ENCODE measurements at places on chromosomes 5 and 9.

DNA sequence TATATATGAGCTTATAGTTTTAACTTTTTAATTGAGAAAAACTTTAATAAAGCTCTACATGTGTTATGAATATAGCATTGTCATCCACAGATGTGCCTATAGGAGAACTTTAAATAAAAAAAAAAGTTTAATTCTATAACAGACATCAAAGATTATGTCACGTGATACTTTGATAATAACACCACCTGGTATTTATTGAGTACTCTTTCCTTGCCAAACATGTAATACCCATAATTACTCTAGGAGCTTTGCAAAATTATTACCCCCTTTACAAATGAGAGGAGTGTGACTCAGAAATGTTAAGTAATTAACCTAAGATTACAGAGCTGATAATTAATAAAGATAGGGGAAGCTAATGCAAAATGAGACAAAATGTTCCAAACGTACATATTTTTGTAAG, 43.0 kb downstream of the ITGA2 start:
- no peak for DNase-seq

DNA sequence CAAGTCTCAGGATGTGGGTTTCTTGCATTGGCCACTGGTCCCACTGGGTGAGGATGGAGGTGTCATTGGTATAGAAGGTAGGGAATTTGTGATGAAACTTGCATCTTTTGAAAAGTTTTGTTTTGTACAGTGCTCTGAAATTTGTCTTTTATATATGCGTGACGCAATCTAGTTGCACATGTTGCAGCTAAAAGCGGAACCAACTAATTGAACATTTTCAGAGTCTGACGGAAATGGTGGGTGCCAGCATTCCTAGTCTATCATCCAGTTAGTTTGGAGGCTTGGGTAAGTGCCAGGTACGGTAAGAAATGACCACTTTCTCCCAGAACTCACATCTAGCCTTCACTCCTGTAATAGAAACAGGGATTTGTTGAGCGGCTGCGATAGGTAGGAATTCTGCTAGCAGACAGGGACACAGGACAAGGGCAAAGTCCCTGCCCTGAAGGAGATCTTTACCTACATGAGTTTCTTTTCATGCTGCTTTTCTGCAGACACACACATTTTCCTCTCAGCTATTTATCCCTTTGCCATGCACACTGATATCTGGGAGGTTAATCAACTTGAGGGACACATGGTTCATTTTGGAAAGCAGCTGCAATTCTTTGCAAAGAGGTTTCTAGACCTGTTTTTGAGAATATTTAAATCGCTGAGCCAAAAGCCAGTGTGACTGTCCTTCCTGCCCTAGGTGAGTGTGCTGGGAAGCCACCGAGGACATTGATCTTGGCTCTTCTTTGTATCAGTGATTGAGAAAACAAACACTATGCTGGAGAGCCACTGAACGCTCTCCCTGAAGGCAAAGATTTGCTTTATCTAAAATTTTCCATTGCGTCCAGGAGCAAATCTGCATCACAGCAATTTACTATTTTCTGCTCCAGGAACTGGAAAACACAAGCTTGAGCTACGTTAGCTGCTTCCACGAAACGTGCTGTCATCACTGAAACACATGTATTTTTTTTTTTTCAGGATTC, 89.7 kb downstream of the DAP start:
- DNase-seq, result peak; percentile 74

DNA sequence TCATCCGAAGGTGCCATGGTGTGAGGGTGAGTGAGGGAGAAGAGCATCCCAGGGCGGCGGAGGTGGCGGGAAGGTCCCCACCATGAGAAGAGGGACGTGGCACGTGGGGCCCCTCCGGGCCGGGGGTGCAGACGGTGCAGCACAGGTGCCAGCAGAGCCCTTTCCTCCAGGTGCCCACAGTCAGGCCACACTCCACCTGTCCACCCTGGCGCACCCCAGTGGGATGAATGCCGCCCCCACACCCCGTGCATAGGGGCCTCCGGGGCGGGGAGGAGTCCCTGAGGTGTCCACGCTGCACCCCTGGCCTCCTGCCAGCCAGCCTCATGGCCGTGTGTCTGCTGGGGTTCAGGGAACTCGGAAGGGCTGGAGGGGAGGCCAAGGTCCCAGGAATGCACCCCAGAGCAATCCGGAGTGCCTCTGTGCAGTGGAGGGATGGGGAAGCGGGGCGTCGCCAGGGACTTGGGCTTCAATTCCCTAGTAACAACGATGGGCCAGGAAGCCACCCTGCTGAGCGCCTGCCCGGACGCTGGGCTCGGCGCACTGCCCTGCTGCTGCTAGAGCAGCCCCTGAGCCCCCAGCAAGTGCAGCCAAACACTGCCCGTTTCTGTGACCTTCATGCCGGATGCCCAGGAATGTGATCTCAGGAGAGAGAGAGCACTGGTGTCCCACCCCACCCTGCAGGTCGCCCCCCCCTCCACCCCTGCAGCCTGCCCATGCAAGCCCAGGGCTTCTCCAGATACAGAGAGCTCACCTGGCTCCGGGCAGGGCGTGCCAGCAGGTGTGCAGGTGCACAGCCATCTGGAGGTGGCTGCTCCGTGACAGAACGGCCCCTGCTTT, 8.8 kb upstream of the NACC2 start:
- DNase-seq, result no peak

- no peak for DNase-seq
These were observed 692.9 kb upstream of the EDIL3 start for GRCh38 chr5:85077581-85077980.

DNA sequence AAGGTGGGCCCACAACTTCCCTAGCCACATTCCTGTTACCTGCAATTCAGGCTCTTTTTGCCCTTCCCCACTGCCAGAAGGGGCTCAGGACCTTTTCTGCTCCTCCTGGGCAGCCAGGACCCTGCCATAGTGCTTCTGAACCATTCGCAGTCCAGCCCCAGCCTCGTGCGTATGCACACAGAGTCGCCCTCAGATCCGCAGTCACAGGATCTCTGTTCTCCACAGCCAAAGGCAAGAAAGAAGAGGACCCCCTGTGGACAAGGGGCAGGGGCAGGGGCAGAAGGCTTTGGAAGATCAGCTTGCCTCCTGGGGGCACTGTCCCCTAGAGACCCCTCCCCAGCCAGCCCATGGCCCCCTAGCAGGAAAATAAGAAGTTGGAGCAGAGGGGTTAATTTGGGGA, 82.8 kb downstream of the PCDH1 start:
- DNase-seq, result no peak

GRCh38 chr5:122429545-122430318, 117.7 kb downstream of the SNCAIP start:
- DNase-seq, result no peak

DNA sequence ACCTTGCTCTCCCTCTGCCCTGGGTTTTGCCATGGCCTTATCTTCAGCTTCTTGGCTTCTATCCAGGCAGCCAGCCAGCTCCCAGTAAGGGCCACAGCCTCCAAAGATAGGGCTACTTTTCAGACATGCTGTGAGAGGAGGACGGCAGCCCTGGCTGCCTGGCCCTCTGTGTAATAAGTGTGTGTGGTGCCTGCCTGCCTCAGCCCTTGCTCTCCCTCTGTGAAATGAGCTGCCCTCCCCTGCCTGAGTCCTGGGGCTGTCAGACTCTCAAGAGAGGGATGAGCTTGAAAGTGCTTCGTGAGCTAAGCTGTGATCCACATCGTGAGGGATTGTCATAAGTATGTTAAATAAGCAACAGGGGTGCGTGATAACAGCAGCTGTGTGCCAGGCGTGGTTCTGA, 8.1 kb downstream of the NDST1 start:
- DNase-seq, result no peak

GRCh38 chr9:26551451-26551850, 341.2 kb downstream of the CAAP1 start:
- DNase-seq, result no peak

GRCh38 chr5:170195961-170196360, 36.8 kb upstream of the C5orf58 start:
- no peak for DNase-seq

DNA sequence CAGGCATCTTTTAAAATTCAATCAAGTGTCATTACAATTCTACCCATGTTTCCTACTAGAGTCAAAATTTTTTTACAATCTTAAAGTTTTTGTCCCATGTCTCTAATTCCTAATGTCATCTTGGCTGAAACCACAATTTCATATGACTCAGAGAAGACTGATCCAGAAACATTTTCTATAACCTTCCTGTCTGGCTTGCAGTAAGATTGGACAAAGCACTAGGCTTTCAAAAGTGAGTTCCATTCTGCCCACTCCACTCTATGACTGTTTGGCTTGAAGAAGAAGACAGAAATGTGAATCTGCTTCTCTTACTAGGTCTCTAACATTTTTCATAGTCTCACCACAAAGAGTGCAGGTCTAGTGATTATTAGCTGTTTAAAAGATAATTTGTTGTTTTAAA, 88.8 kb downstream of the NR3C1 start:
- DNase-seq, result peak; percentile 64

- DNase-seq, result peak; percentile 73
These were observed 12.6 kb upstream of the TCF7 start for GRCh38 chr5:134101686-134102439.

DNA sequence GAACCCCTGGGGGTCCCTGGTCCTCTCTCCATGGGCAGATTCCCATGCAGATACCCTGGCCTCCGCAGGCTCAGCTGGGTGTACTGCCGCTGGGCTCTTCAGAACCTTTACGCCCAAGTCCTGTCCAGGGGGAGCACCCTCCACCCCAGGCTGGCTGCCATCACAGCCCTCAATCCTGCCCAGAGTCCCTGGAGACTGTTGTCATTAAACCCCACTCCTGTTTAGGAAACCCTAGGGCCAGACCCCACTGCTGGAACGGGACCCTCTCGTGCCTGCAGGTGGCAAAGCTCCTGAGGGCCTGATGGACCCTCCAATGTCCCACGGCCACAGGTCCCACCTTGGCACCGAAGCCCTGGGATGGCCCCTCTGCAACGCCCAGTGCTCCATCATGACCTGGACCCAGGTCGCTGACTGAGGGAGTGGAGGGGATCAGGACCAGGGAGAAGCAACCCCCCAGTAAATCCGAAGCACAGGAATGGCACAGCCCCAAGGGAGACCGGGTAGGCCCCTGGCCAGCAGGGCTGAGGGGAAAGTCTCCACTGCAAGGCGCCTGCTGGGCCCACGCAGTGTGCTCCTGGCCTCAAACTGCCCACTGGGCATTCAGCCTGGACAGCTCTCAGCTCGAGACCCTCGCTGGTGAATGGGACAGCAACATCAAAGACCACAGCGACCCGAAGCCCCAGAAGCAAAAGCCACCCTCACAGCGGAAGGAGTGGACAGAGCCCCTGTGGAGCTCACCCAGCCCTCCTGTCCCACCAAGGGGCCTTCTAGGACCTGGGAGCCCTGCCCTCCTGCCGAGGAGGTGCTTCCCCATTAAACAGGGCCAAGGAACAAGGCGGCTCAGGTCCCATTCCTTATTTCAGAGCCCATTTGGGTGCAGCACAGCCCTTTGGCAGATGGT, 8.3 kb downstream of the ZDHHC11B start:
- DNase-seq, result no peak

DNA sequence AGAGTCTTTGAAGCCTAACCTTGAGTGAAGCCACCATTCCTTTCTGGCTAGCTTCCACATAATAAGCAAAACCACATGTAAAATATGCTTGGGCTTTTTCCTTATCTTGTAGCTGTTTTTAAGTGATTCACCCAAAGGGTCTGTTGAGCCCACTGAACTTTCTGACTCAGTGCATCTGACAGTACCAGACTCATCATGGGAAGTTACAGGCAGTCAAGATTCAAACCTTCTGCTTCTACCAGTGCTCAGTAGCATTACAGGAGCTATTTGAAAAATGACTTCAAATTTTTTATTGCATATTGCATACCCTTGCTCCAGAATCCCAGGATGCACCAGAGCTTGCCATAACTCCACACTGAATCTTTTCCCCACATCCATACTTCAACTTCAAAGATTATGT, 87.5 kb upstream of the PTPRD start:
- no peak for DNase-seq

GRCh38 chr9:111986035-111986556, 89.5 kb downstream of the UGCG start:
- DNase-seq, result no peak

GRCh38 chr9:5336688-5337087, 3.0 kb downstream of the RLN1 start:
- no peak for DNase-seq

- DNase-seq, result no peak
These were observed 103.9 kb downstream of the ESM1 start for GRCh38 chr5:54881286-54882005.

GRCh38 chr5:131147258-131147657, 17.8 kb downstream of the HINT1 start:
- no peak for DNase-seq

- DNase-seq, result peak; percentile 84
These were observed 29.9 kb upstream of the OBP2B start for GRCh38 chr9:133238851-133239532.

DNA sequence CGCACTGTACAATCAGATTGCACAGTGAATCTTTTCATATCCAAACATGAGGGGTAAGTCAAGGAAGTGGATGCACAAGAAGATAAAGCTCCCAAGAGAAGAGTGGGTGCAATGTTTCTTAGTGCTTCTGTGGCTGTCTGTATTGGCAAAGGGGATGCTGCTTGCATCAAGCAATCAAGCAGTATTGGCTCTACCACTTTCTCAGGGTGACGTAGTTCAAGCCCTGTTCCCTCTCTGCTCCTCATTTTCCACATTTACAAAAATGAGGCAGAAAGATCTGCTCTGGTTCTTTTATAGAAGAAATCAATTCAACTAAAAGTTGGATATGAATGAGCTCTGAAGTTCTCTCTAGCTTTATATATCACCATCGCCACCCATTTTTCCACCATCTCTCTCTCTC, 2.3 kb downstream of the TNFSF8 start:
- DNase-seq, result peak; percentile 29

DNA sequence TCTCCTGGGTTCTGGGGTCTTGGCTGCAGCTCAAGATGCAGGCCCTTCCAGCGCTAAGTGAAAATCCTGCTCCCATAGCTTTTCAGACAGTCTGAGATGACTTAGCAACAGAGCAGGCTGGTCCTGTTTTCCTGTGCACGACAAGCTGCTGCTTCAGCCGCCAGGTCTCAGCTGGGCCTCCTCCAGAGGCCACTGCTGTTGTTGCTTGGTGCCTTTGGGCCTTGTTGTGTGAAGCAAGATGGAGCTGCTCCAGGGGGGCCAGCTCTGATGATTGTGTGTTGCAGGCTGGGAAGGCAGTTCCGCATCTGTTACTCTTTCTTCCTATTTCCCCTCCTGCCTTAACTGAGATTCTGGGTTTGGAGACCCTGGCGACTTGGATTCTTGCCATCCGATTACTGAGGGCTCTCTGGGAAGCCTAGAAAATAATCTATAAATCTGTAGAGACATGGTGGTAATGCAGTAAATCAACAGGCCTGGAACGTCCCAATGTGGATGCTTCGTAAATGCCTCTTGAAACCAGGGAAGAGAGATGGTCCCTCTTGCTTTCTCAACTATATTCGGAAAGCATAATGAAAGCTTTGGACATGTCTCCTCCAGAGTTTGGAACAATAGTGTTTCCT, 3.2 kb downstream of the MAP1B start:
- DNase-seq, result no peak

DNA sequence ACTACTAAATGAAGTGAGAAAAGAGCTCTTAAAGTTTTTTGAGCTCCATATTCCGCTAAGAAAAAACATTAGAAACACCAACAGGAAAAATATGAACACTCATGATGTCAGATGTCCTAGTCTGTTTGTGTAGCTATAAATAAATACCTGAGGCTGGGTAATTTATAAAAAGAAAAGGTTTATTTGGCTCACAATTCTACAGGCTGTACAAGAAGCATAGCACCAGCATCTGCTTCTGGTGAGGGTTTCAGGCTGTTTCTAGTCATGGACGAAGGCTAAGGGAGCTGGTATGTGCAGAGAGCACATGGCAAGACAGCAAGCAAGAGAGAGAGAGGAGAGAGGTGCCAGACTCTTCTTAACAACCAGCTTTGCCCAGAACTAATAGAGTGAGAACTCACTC, 186.2 kb downstream of the PLK2 start:
- DNase-seq, result no peak

GRCh38 chr5:154782812-154783592, 27.8 kb downstream of the LARP1 start:
- no peak for DNase-seq

Data from suppressor macrophage treated with lipopolysaccharide for 4 hours (primary cell).